HS-27A (cell line): ENCODE measurements at places on chromosomes 6 and 20.

GRCh38 chr6:156778454-156779205 is 1.5 kb downstream of the ARID1B start:
- no peak for DNase-seq

GRCh38 chr6:143014764-143015163 is 45.9 kb upstream of the AIG1 start:
- DNase-seq = no peak

- DNase-seq = no peak
Measured at GRCh38 chr20:36506253-36506652, 35.1 kb upstream of the MYL9 start.

GRCh38 chr6:39882531-39882899 is 51.7 kb downstream of the MOCS1 start:
- DNase-seq = peak; percentile 98

DNA sequence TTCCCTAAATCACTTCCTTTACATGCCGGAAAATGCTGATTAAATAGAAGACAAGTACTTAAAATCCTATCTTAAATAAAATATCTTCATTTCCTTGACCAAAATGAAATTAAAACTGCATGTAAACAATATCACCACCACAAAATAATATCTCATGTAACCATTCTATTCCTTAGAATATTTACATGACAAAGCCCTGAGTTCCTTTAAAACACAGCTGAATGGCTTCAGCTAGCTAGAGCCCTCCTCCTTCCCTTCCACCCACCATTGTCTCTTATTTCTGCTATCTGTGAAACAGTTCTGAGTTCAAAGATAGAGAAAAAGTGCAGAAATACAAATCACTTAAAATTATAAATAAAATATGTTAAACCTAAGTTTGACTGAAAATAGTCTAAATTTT is 103.1 kb downstream of the HIVEP2 start:
- no peak for DNase-seq

DNA sequence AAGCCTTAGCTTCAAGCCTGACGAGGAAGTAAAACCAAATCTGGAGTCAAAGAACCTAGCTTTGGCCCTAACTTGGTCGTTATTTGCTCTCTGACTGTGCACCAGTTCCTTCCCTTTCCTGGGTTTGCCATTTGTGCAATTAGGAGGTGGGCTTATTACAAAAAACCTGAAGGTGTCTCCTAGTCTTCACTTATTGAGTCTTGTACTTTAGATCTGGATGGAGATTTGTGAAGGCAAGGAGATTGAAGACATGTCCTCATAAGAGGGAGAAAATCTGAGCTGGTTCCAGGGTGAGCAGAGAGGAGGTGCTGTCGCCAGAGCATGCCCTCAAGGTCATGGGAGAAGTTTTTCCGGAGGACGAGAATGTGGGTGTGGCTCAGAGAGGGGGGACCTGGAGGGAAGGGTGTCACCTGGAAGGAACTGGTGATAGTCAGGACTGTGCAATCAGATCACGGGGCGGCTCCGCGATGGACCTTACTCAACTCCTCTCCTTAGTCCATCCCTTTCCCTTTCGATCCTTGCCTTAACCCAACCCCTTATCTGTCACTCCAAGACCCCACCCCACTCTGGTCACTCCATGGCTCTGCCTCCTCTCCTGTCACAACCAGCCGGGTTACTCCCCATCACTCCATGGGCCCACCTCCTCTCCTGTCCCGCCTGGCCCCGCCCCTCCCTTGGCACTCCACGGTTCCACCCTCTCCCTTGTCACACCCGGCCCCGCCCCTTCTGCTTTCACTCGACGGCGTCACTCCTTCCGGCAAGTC is 588 bp upstream of the ACSS2 start:
- no peak for DNase-seq

GRCh38 chr20:17498641-17499040 is 32.5 kb downstream of the BFSP1 start:
- no peak for DNase-seq

- DNase-seq = no peak
Measured at GRCh38 chr6:139698526-139699176, 324.2 kb upstream of the CITED2 start.

GRCh38 chr6:42726485-42727086 is 4.2 kb upstream of the PRPH2 start:
- DNase-seq = peak; percentile 59

DNA sequence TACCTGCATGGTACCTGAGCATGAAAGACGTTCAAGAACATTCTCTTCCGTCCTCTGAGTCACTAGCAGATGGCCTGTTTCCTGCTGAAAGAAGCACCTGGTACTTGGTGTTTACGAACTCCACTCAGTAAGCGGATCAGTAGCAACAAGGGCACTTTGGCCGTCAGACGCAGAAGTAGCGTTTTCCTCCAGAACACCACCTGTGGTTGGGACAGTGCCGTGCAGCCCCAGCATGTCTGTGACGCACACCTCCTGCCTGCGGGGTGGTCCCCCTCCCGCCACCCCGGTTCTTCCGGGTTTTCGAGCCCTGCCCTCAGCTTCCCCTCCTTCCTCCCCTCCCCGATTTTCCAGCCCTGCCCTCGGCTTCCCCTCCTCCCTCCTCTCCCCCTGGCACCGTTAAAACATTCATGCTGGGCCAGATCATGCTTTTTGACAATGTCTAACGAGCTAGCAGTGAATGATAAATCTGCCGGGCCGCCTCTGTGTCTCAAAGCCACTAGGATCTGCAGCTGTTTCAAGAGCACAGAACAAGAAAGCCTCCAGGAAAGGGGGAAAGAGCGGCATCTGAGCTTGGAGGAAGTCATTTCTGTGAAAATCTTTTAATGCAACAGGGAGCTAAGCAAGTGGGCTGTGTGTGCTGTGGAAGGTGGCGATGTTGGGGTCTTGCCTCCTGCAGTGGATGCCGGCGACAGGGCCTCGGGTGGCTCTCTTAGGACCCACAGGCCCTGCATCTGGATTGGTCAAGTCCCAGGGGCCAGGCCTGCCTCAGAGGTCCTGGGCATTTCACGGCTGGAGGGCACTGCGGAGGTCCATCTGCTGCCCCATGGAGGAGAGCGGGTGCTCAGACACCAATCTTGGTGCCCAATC is 207.9 kb downstream of the ERMARD start:
- DNase-seq = no peak

- no peak for DNase-seq
Measured at GRCh38 chr6:38876475-38876874, 161.4 kb downstream of the DNAH8 start.

GRCh38 chr6:138682704-138683527 is 90.7 kb upstream of the CCDC28A start:
- no peak for DNase-seq

- DNase-seq = no peak
Measured at GRCh38 chr6:166533205-166533824, 53.2 kb downstream of the RAMACL start.

DNA sequence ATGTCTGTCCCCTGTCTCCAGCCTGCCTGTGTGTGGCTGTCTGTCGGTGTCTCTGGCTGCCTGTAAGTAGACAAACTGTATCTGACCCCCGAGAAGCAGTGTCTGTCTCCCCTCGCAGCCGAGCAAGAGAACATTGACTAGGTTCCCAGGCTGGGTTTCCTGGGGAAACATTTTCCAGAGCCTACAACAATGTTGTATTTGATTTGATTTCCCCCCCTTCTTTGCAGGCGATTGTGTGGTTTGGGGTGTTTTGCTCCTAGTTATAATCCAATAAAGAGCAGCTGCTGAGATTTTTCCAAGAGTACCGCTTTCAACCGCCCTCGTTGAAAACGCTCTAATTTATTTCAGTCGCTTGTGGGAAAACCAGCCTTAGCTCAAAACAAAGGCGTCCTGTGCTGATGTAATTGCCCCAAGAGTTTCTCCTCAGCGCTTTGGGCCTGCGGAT is 92.6 kb downstream of the CDC5L start:
- DNase-seq = no peak

DNA sequence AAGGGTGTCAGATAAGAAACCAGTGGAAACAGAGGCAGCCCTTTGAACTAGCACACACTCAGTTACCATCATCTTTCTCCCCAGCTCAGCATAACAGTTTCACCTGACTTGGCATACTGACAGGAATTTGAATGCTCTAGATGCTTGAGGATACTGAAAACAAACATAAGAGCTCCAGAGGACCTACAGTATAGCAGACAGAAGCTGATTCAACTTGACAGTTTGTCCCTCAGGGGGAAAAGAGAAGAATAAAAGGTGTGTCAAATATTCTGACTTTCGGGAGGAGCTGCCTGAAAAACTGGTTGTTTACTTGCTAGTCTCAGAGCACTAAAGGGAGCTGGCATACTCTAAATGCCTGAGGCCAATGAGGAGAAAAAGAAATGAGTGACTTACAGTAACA is 35.1 kb downstream of the EYS start:
- DNase-seq = no peak

GRCh38 chr6:121641158-121641557 is 205.7 kb downstream of the GJA1 start:
- no peak for DNase-seq

DNA sequence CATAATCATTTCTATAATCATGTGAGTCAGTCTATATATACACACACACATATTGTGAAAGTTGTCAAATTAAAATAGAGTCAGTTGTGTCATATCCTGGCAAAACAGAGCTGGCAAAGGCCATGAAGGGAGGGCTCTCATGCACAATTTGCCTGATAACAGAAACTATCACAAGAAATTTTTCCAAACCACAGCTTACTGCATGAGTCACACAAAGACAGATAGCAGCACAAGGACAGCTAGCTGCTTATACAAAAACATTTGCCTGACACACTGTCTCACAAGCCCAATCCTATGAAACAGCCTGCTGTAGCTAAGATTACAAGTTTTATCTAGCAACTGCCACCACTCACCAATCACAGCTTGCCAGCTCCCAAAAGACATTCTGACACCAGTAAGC is 848.5 kb upstream of the MAN1A1 start:
- peak; percentile 7 for DNase-seq

GRCh38 chr6:33993653-33994471 is 152.0 kb downstream of the GRM4 start:
- no peak for DNase-seq

DNA sequence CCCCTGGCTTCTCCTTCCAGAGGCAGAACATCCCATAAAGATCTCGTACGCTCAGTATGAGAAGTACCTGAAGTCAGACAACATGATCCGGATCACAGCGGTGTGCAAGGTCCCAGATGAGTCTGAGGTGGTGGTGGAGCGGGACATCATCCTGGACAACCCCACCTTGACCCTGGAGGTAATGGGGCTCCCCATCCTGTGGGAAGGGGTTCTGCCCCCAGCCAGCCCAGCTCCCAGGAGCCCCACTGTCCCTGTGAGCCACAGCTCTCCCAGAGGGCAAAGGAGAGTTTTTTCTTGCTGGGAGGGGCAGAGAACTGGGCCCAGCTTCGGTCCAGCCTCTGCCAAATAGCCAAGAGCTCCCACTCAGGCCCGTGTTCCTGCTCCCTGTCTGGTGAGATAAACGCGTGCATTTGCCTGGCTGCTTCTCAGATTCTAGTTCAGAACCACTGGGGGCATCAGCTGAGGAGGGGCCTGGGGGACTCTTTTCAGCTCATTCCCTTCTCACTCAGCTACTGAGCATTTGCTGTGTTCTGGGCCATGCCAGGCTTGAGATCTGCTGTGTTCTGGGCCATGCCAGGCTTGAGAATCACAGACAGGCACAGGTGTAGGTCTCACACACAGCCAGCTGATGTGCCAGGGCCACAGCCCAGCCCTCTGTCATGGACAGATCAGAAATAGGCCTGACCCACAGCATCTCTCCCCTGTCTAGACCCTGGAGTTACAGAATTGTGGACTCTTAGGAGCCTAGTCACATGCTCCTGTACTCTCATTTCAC is 39.5 kb downstream of the TGM3 start:
- no peak for DNase-seq

- no peak for DNase-seq
Measured at GRCh38 chr6:142543606-142544005, 241.8 kb downstream of the ADGRG6 start.

- no peak for DNase-seq
Measured at GRCh38 chr20:20102716-20103258, 50.5 kb downstream of the CFAP61 start.

DNA sequence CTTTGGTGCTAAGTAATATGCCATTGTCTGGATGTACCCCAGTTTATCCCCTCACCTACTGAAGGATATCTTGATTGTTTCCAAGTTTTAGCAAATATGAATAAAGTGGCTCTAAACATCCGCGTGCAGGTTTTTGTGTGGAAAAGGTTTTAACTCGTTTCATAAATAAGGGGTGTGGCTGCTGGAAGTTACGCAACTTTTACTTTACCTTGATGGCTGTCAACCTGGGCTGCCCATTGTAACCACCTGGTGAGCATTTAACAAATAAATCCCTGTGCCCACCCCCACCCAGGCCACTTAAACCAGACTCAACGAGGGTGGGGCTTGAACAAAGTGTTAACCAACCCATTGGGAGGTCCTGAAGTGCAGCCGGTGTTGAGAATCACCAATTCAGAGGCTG is 187.8 kb downstream of the NRN1 start:
- no peak for DNase-seq

GRCh38 chr6:160417146-160417545 is 69.0 kb downstream of the SLC22A3 start:
- DNase-seq = no peak

DNA sequence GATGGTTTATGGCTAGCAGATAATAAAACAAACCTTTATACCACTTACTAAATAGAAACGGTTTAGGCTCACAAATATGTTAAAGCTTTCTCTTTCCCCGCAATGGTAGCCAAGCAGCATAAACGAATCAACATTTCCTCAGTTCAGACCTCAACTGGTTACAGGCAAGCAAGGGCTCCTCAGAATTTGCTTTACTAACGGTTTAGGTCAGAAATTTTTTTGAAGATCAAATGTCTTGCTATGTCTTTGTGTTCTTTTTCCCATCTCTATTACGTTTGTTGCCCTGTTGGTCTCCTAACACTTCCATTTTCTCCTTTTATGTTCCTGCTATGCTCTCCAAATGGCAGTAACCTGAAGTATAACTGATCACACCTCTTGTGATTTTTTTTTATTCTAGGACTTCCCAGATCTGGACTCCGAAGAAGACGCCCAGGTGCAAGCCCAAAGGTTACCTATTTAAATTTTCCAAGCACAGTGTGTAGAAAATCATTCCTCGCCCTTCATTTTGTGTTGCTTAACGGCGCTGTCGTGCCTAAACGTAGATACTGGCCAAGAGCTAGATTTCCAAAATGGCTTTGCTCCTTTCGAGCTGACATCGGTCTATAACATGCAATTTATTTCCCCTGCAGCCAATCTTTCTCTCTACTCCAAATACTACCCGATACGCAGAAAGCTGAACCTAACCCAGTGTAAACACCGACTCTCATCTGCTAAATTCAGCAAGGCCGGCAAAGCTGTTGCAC is 717 bp upstream of the ASF1A start:
- DNase-seq = peak; percentile 71

GRCh38 chr6:52422156-52422555 is 2.0 kb downstream of the EFHC1 start:
- no peak for DNase-seq

- no peak for DNase-seq
Measured at GRCh38 chr6:40819182-40819834, 219.7 kb downstream of the UNC5CL start.

GRCh38 chr6:4364172-4364571 is 228.8 kb upstream of the ECI2 start:
- DNase-seq = no peak

- DNase-seq = no peak
Measured at GRCh38 chr6:148969603-148970061, 222.8 kb downstream of the UST start.
